ENCODE measurements at places on chromosomes 6 and 20.

- no peak for DNase-seq
These were observed 439.2 kb downstream of the PKHD1 start for GRCh38 chr6:51648236-51648635.

GRCh38 chr20:49558826-49559225 lies 9.1 kb downstream of the PTGIS start:
- no peak for DNase-seq

GRCh38 chr6:111737065-111737521 lies 131.4 kb upstream of the TRAF3IP2 start:
- DNase-seq: peak; percentile 33

DNA sequence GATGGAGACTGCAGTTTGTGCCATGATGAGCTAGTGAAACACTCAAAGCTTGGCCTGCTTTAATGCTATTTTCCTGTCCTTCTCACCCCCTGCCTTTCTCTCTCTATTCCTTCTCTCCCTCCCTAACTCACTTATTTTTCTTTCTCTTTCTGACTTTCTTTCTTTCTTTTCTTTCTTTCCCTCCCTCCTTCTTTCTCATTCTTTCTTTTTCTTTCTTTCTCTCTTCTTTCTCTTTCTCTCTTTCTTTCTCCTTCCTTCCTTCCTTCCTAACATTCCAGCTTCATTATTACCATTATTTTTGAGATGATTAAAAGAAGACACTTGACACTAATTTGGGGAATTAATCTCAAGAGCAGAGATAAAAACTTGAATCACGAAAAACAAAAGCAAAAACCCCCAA lies 39.5 kb upstream of the SLC22A23 start:
- no peak for DNase-seq

DNA sequence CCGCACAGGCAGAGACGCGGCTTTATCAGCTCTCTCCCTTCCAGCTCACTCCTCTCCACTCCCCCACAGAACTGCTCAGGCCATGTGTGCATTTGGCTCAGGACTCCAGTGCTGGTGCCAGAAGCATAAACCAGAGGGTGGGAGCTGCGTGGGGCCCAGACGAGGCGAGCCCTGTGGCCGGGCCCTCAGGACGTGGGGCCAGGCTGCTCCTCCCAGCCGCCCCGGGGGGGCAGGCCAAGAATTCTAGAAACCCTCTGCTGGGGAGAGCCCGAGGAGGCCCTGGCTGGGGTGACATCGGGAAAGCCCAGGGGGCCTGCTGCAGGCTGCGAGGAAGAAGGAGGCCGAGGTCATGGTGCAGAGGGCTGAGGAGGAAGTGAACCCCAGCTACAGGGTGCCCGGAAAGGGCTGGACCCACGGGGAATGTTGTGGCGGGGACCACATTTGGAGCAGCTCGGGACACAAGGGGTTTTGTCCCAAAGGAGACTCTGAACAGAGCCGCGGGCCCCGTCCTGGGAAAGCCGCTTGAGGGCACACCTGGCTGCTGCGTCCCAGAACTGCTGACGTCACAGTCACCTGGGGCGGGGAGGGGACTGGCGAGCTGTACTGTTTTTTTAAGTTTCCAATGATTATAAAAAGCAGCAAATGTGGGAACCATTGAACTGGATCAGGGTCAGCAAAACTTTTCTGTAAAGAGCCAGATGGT lies 107.1 kb downstream of the BANF2 start:
- DNase-seq: peak; percentile 87

DNA sequence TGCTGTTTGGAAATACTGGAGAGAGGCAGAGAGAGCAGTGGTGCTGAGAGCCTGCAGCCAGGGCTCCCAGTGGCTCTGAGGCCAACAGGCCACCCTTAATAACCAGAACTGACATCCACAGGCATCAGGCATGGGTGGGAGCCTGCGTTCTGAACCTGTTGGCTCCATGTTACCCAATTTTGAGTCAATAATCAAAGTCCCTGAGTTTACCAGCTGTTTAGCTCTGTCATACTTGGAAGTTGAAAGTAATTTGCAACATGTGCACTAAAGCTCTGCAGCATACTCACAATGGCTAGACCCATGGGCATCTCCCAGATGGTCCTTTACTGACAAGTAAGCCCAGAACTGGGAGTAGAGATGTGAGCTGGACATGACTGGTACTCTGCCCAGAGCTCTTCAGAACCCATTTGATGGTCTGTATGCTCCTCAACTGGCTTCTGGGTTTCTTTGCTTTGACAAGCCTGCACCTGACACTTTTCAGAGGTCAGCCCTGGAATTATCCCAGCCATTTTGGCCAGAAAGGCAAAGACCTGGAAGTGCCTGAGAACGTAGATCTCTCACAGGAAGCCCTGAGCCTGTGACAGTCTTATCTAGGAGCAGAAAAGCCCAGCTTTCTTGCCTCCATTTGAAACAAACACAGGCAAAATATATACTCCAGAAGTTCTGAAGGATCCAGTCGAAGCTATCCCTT lies 122.4 kb upstream of the CITED2 start:
- DNase-seq: no peak

GRCh38 chr20:6420336-6420735 lies 297.5 kb upstream of the FERMT1 start:
- DNase-seq: no peak

GRCh38 chr6:17013701-17014100 lies 88.1 kb upstream of the STMND1 start:
- peak; percentile 73 for DNase-seq

GRCh38 chr6:107646176-107646575 lies 156.3 kb downstream of the SOBP start:
- peak; percentile 85 for DNase-seq

DNA sequence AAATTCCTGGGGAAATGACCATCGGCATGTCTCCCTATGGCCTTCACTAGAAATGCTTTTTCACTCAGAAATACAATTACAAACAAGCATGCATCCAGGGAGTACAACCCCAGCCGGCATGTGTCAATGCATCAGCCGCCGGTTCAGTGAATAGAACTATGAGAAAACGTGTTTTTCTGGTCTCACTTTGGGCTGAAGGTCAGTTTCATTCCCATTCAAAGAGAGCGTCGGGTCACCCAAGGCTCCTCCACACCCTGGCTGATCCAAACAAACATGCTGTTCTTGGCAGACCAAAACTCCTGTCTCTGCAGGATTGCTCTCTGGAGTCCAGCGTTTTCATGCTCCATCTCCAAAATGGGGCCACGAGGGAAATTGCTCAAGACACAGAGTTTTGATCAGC lies 35.5 kb upstream of the NXT1 start:
- DNase-seq: no peak

DNA sequence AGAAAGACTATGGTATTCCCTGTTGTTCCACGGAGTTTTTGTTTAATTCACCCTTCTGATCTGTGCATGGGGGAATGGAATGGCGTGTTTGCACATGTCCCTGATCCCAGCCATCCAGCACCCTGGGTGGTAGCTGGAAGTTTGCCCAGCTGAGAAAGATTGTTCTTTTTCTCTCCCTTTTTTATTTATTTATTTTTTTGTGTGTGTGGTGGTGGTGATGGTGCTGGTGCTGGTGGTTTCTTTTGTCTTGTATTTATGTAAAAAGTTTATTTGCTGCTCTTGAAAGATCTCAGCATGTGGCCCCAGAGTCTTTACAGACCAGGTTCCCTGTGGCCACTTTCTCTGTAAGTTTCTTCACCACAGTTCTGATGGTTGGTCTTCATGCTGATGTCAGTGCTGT lies 372.6 kb downstream of the UTRN start:
- DNase-seq: no peak

DNA sequence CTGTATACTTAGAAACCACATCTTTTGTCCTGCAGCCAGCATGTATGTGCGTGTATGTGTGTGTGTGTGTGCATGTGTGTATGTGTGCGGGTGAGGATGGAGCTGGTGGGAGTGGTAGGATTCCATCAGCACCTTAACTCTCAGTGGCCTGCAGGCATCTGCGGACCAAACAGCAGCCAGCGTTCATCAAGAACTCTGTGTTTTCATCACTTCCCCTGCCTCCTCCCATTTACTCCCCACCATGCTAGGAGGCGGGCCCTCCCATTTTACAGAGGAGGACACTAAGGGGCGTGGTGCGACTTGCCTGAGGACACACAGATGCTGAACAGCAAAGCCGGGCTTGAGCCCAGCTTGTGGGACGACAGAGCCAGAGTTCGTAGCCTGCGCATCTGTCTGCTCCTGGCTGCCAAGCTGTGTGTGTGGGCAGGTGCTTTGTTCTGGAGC lies 8.9 kb downstream of the VSTM2L start:
- DNase-seq: peak; percentile 77

- DNase-seq: no peak
These were observed 45.3 kb upstream of the TINAG start for GRCh38 chr6:54262971-54263370.

- peak; percentile 64 for DNase-seq
These were observed 37.4 kb upstream of the SLC9A8 start for GRCh38 chr20:49775229-49775693.

DNA sequence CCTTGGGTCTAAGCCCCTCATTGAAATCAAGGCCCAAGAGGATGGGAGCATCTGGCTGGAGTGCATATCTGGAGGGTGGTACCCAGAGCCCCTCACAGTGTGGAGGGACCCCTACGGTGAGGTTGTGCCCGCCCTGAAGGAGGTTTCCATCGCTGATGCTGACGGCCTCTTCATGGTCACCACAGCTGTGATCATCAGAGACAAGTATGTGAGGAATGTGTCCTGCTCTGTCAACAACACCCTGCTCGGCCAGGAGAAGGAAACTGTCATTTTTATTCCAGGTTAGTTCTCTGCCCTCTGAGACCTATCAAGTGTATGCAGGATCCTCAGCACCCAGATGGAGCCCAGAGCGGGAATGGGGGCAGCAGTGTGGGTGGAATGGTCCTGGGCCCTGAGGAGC lies 5.1 kb downstream of the BTN2A2 start:
- peak; percentile 30 for DNase-seq

DNA sequence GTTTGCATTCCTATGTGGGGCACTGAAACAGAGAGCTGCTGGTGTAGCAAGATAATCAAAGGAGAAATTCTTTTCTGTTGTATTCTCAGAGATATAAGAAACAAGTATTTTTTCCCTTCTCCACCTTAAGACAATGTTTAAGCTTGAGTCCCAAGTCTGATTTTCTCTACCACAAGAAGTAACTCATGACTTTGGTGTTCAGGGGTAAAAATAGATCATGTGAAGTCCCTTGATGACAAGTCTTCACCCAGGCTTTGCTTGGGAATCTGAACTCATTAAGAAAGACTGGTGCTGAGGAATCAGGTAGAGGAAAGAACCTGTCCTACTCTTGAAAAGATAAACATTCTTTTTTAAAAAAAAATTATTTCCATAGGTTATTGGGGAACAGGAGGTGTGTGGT lies 205.6 kb downstream of the ALDH8A1 start:
- no peak for DNase-seq

- no peak for DNase-seq
These were observed 22.1 kb upstream of the ZNF184 start for GRCh38 chr6:27494987-27495385.

DNA sequence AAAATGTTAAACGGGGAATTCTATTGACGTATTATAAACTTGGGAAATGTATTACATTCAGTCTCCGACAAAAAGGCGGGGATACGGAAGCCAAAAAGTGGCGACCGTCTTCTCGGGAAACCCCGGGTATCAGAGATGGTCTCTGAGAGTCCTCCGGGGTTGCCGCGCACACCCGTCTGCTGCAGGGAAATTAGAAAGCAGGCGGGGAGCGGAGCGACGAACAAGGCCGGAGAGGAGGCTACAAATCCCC lies 1.5 kb downstream of the SALL4 start:
- peak; percentile 39 for DNase-seq

- peak; percentile 10 for DNase-seq
These were observed 1282.3 kb upstream of the GJE1 start for GRCh38 chr6:140850438-140850837.

DNA sequence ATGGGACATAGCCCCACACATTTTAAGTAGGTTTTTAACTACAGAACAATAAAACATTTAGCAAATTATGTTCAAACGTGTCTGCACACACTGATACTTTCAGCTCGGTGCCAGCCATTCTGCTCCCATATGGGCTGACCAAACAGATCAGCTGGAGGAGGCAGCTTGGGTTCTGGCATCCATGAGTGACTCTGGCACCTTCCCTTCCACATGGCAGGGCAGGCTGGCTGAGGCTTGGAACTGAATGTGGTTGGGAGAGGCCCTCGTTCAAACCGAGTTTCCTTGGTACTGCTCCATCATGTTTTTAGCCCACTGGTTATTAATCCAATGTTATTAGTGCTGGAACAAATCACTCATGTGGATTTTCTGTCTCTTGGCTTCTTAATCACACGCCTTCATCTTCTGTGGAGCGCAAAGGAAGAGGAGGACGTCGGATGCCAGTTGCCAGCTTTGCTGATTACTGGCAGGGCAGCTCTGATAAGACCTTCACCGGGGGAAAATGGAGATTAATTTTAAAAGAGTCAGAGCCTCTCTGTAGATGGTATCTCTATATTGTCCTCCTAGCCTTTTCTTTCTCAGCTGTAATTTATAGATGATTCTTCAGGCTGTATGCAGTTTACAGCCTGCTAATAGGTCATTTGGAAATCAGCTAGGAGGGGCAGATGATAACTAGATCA lies 93.1 kb upstream of the TIAM2 start:
- DNase-seq: no peak

- no peak for DNase-seq
These were observed 11.3 kb downstream of the TXNDC5 start for GRCh38 chr6:7899101-7899888.

DNA sequence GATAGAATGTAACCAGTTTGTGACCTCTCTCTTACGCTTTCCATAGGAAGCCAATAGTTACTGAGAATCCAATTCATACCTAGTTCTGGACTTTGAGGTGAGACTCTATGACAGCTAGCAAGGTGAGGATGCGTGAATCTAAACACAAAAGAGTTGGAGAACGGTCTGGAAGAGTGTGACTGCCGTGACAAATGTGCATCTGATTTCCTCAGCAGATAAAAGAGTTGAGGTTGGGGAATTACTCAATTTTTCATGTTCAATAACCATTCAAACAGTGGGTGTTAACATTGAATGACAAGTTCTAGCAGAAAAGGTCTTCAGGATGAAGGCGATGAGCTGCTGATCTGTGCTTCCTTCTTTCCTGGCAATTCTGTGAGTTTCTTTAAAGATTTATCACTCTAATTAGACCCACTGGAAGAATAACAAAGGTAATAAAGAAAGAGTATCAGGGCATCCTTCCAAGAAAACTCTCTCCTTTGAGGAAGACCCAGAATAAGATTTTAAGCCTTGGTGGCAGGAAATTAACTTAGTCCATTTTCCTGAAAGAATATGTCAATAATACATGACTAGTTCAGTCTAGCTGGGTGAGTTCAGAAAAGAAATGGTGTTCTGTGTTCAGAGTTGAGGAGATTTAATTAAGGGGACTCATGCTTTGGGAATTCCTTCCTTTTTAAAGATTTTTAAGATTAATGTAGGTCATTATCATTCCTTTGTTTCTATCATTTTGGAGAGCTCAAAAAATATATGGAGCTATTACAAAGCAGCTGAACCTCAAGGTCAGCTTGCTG lies 24.5 kb downstream of the KIF3B start:
- DNase-seq: no peak

- no peak for DNase-seq
These were observed 50.4 kb downstream of the PHACTR1 start for GRCh38 chr6:12767016-12767415.

- DNase-seq: no peak
These were observed 127.9 kb downstream of the PXDC1 start for GRCh38 chr6:3623451-3624249.

- no peak for DNase-seq
These were observed 69.1 kb upstream of the PBOV1 start for GRCh38 chr6:138287144-138287955.

GRCh38 chr6:54775576-54775975 lies 71.0 kb upstream of the FAM83B start:
- DNase-seq: no peak

GRCh38 chr6:21386744-21387143 lies 206.8 kb upstream of the SOX4 start:
- no peak for DNase-seq
